ENCODE measurements at places on chromosomes 5 and 9.

- H3K36me3 ChIP-seq, result no peaks in the 10 kb centered on the region
- H3K4me1 ChIP-seq, result peaks cover 30% of the 10 kb centered on the region
- no peak overlapping the region for H3K27ac ChIP-seq
- DNase-seq, result no peak
- H3K27me3 ChIP-seq, result no peaks in the 10 kb centered on the region
- H3K4me3 ChIP-seq, result no peak overlapping the region
Observed at GRCh38 chr9:123335193-123335985, 20.6 kb upstream of the CRB2 start.

- no peak overlapping the region for H3K27ac ChIP-seq
- H3K4me1 ChIP-seq, result peaks cover 2% of the 10 kb centered on the region
- H3K27me3 ChIP-seq, result no peaks in the 10 kb centered on the region
- no peaks in the 10 kb centered on the region for H3K36me3 ChIP-seq
- no peak for DNase-seq
Observed at GRCh38 chr9:128043467-128043868, 23.7 kb downstream of the NAIF1 start.

- DNase-seq, result no peak
- peaks cover 21% of the 10 kb centered on the region for H3K27me3 ChIP-seq
- H3K27ac ChIP-seq, result no peak overlapping the region
- H3K4me1 ChIP-seq, result peaks cover 11% of the 10 kb centered on the region
- H3K4me3 ChIP-seq, result no peak overlapping the region
- H3K36me3 ChIP-seq, result no peaks in the 10 kb centered on the region
Observed at GRCh38 chr9:90789862-90790261, 11.8 kb upstream of the SYK start.

DNA sequence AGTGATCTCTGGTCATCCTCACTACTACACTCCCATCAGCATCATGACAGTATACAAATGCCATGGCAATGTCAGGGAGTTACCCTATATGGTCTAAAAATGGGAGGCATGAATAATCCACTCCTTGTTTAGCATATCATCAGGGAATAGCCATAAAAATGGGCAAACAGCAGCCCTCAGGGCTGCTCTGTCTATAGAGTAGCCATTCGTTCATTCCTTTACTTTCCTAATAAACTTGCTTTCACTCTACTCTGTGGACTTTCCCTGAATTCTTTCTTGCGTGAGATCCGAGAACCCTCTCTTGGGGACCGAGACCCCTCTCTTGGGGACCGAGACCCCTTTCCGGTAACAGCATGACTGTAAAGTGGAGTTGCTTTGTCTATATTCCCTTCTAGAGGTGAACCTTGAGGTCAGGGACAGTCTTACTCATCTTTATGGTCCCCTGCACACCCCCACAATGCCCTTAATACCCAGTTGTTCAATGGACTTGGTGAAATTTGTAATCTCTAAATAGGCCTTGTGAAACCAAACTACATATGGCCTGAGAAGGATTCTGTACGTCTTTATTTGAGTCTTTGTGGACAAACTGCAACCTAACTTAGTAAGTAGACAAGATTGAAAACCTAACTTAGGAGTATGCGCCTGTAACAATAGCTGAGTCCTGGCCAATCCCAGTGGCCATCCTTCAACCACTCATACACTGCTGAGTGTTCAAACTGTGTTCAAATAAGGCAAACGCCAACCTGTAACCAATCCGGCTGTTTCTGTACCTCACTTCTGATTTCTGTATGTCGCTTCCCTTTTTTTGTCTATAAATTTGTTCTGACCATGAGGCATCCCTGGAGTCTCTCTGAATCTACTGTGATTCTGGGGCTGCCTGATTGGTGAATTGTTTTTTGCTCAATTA, 32.3 kb upstream of the UBTD2 start:
- no peak overlapping the region for H3K27ac ChIP-seq
- no peaks in the 10 kb centered on the region for H3K27me3 ChIP-seq
- no peaks in the 10 kb centered on the region for H3K4me1 ChIP-seq
